Endothelial cell of umbilical vein (primary cell): ENCODE measurements at places on chromosomes 13 and 19.

DNA sequence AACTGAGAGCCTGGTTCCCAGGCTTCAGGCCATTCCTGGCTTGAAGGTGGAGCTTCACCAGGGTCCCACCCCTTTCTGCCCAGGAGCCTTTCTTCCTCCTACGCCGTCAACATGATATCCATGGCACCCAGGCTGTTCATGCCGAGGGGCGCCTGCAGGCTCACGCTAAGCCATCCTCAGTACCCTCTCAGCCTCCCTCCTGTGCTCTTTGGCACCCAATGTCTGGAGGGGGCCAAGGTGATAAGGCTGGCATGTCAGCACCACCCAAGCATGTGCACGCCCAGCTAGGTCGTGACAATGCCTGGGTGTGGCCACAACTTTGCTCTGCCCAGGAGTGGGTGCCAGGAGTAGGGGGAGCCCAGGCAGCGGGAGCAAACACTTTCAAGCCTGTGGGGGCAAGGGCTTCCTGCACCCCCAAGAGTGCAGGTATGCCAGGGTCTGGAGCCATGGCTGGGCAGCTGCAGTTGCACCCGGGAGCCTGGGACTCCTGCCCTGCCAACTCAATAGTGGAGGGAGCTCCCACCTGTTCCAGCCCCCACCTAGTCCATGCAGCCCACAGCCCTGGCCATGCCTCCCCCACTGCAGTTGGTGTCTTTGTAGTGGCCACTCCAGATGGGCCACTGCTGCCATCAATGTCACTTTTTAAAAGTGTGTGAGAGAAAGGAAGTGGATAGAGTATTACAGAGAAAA lies 219.9 kb downstream of the MAB21L1 start:
- no peak overlapping the region for H3K4me3 ChIP-seq
- H3K27me3 ChIP-seq: no peaks in the 10 kb centered on the region

DNA sequence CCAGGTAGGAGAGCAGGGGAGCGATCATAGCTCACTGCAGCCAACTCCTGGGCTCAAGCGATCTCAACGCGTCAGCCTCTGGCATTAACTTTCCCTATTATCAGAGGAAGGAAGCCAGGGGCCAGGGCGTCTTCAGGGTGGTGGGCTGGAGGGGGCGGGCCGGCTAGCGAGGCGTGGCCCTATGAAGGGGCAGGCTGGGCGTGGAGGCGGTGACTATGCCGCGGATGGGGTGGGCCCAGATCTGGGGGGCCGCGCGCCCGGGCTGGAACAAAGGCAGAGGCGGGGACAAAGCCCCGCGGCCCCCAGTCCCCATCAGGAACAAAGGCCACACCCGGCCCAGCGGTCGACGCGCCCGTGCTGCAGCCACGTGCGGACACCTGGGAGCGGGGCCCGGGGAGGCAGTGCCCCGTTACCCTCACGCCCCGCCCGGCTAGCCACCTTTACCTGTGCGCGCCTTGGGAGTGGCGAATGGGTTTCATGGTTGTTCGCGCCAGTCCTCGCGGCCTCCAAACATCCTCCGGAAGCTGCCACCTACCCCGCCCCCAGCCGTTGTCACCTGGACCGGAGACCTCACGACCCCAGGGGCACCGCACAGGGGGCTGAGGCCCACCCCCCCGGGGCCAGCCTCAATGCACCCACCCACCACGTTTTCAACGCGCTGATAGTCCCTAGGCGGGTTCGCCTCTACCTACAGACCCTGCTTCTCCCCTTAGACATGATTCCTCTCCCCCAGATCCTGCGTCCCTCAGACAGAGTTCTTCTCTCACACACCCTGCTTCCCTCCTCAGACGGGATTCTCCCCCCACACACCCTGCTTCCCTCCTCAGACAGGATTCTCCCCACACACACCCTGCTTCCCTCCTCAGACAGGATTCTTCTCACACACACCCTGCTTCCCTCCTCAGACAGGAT lies 5.4 kb upstream of the TRIM28 start:
- H3K36me3 ChIP-seq: no peaks in the 10 kb centered on the region
- peaks cover 12% of the 10 kb centered on the region for H3K27me3 ChIP-seq
- peaks cover 6% of the 10 kb centered on the region for H3K4me1 ChIP-seq
- peak overlapping the region; percentile 27 for H3K4me3 ChIP-seq
- no peak overlapping the region for H3K27ac ChIP-seq

GRCh38 chr13:19927117-19927748 lies 31.3 kb upstream of the ZMYM2 start:
- no peaks in the 10 kb centered on the region for H3K36me3 ChIP-seq
- no peak overlapping the region for H3K27ac ChIP-seq
- H3K4me3 ChIP-seq: no peak overlapping the region
- peak; percentile 59 for DNase-seq
- H3K4me1 ChIP-seq: no peaks in the 10 kb centered on the region

GRCh38 chr19:27774827-27775226 lies 1438.1 kb downstream of the UQCRFS1 start:
- no peaks in the 10 kb centered on the region for H3K27me3 ChIP-seq
- H3K36me3 ChIP-seq: no peaks in the 10 kb centered on the region
- H3K4me1 ChIP-seq: no peaks in the 10 kb centered on the region
- no peak overlapping the region for H3K4me3 ChIP-seq
- no peak overlapping the region for H3K27ac ChIP-seq

DNA sequence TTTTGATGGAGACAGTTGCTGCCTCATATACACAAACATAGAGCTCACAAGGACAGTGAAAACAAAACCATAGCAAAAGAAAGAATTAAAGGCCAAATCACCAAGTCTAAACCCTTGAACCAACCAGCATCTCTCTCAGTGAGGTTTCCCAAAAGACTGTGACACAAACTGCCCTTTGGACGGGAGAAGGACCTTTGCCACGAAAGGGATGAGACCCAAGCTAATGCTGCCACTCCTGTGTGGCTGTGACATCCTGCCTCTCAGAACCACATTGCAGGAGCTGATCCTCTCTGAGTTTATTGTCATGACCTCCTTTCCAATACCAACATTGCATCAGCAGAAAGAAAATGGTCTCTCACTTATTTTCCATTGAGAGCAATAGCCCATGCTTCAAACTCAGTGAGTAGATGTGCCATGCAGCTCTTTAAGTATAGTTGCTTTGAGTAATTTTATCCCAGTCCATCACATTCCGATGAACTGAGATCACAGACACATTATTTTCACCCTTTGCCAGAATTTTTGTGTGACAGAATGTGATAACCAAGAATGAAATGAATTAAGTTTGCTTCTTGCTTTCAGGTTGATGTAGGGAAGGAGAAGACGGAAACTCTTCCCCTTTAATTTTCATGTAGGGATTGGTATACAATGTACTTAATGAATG lies 133.5 kb upstream of the IRS2 start:
- no peaks in the 10 kb centered on the region for H3K36me3 ChIP-seq
- no peak overlapping the region for H3K4me3 ChIP-seq
- H3K4me1 ChIP-seq: no peaks in the 10 kb centered on the region
- no peak for DNase-seq
- H3K27ac ChIP-seq: no peak overlapping the region

- H3K27ac ChIP-seq: no peak overlapping the region
- H3K36me3 ChIP-seq: no peaks in the 10 kb centered on the region
- no peak for DNase-seq
- H3K4me3 ChIP-seq: no peak overlapping the region
Measured at GRCh38 chr13:25912961-25913360, 138.9 kb downstream of the SHISA2 start.

- peak; percentile 74 for DNase-seq
- H3K27ac ChIP-seq: no peak overlapping the region
- peaks cover 6% of the 10 kb centered on the region for H3K4me1 ChIP-seq
- H3K27me3 ChIP-seq: no peaks in the 10 kb centered on the region
- peaks cover under 1% of the 10 kb centered on the region for H3K36me3 ChIP-seq
Measured at GRCh38 chr19:17289489-17289888, 7.8 kb downstream of the ANKLE1 start.

DNA sequence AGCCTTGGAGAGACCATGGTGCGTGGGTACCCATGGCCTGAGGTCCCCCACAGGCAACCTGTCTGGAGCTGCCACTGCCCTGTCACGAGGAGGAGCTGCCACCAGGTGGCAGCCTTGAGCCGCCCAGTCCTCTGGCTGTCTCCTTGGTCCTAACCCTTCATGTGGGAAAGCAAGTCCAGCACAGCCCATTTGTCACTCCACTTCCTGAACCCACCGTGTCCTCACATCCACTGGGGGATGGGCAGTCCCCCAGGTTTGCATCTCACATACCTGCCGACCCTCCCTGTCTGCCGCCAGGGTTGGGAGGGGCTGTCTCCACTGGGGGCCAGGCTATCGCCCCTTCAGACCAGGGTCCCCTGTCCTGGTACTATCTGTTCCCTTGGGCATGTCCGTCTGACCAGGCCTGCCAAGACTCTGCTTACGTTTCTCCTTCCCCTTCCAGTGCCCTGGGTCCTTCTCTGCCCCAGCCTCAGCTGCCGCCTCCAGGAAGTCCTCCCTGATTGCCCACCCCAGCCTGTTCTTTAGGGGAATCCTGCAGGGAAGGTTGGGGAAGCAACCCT lies 4.5 kb downstream of the FAM174C start:
- peak; percentile 84 for DNase-seq
- H3K4me1 ChIP-seq: peaks cover 10% of the 10 kb centered on the region
- peaks cover 7% of the 10 kb centered on the region for H3K27me3 ChIP-seq
- H3K36me3 ChIP-seq: peaks cover 5% of the 10 kb centered on the region
- no peak overlapping the region for H3K4me3 ChIP-seq

GRCh38 chr19:45791744-45792469 lies 738 bp downstream of the DMWD start:
- H3K36me3 ChIP-seq: peaks cover 20% of the 10 kb centered on the region
- peaks cover 16% of the 10 kb centered on the region for H3K4me1 ChIP-seq
- H3K4me3 ChIP-seq: peak overlapping the region; percentile 83
- no peak for DNase-seq

DNA sequence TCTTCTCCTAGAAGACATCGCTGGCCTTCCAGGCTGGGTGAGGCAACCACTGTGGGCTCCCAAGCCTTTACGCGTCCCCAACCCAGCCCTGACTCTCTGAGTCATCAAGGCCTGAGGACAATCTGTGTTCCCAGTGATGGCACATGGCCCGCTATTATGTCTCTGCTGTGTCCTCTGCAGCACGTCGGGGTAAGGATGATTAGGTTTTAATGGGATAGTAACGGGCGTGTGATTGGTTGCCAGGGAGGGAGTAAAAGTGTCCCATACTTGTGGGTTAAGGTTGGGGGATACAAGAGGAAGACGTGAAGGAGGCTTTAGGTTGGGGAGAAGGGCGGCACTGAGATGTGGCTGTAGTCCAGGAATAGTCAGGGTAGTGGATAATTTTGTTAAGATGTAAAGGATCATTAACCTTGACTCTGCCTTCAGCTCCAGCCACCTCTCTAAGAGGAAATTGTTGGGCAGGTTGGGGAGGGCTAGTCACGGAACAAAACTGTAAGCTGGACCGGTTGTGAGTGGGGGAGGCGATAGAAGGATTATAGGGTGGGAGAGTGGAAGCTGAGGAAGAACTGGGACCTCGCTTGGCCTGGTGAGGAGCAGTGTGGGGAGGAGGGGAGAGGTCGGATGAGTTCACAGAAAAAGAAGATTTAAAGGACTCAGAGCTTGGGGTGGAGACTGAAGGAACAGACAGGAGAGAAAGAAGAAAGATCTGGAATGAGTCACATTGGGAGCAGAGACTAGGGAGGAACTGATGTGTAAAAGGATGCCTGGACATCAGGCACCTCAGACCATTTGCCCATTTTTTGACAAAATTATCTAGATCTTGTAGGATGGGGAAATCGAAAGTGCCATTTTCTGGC lies 27.9 kb upstream of the IGFL1 start:
- H3K4me1 ChIP-seq: no peaks in the 10 kb centered on the region
- no peak overlapping the region for H3K4me3 ChIP-seq
- H3K27me3 ChIP-seq: no peaks in the 10 kb centered on the region
- no peak overlapping the region for H3K27ac ChIP-seq

- H3K36me3 ChIP-seq: no peaks in the 10 kb centered on the region
- no peak for DNase-seq
- H3K27ac ChIP-seq: no peak overlapping the region
- no peaks in the 10 kb centered on the region for H3K27me3 ChIP-seq
- peaks cover 10% of the 10 kb centered on the region for H3K4me1 ChIP-seq
Measured at GRCh38 chr19:37594982-37595382, 306 bp downstream of the ZNF540 start.

GRCh38 chr19:7663706-7664105 lies 5.1 kb upstream of the RETN start:
- H3K4me3 ChIP-seq: no peak overlapping the region
- no peaks in the 10 kb centered on the region for H3K4me1 ChIP-seq
- no peaks in the 10 kb centered on the region for H3K36me3 ChIP-seq
- H3K27ac ChIP-seq: no peak overlapping the region
- H3K27me3 ChIP-seq: peaks cover 2% of the 10 kb centered on the region

GRCh38 chr13:112712451-112713207 lies 22.8 kb downstream of the ATP11A start:
- H3K36me3 ChIP-seq: no peaks in the 10 kb centered on the region
- no peaks in the 10 kb centered on the region for H3K27me3 ChIP-seq
- peak overlapping the region; percentile 91 for H3K27ac ChIP-seq
- peaks cover 27% of the 10 kb centered on the region for H3K4me1 ChIP-seq
- no peak for DNase-seq
